ENCODE measurements at places on chromosomes 13 and 19.

- no peak for DNase-seq
Measured at GRCh38 chr13:109804654-109805053, 18.3 kb upstream of the IRS2 start.

DNA sequence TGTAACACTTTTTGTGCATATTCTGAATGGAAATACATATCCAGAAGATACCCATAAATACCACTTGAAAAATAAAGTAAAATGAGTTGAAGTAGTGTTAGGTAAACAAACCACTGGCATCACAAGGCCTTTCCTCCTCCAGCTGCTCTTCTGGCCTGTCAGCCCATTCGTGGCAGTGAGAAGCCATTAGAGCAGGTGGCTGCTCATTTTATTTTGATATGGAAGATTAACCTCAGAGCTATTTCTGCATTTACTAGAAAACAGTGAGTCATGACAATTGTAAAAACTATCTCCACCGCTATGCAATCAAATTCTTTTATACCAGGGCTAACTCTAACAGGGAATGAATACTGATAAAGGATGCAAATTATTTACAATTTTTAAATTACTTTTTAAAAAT is 2898.1 kb downstream of the PCDH9 start:
- DNase-seq: no peak

- DNase-seq: no peak
Measured at GRCh38 chr13:42369071-42369797, 97.3 kb downstream of the AKAP11 start.

DNA sequence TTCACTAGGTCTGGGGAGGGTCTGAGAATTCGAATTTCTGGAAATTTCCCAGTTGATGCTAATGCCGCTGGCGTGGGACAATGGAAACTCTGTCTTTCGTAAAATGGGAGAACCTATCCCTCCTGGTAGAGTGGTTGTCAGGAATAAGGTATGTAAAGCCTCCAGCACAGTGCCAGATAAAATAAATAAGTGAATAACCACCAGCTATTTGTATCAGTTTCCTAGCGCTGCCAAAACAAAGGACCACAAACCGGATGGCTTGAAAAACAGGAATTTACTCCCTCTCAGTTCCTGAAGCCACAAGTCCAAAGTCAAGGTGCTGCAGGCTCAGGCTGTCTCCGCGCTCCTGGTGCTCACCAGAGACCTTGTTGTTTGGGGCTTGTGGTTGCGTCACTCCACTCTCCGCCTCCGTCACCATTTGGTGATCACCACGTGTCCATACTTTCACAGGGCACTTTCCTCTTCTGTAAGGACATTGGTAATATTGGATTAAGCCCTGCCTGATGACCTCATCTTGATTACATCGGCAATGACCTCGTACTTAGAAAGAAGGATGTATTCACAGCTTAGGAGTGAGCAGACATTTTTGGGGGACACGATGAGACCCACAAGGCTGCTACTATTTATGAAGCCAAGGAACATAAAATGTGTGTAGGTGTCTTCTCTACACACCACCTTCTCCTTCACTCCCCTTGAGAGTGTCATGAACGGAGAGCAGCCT is 428.5 kb downstream of the IRS2 start:
- DNase-seq: no peak

GRCh38 chr19:7545904-7546303 is 10.4 kb downstream of the PNPLA6 start:
- no peak for DNase-seq
